Omental fat pad (tissue), 4 donors: ENCODE measurements at places on chromosomes 4 and X.

DNA sequence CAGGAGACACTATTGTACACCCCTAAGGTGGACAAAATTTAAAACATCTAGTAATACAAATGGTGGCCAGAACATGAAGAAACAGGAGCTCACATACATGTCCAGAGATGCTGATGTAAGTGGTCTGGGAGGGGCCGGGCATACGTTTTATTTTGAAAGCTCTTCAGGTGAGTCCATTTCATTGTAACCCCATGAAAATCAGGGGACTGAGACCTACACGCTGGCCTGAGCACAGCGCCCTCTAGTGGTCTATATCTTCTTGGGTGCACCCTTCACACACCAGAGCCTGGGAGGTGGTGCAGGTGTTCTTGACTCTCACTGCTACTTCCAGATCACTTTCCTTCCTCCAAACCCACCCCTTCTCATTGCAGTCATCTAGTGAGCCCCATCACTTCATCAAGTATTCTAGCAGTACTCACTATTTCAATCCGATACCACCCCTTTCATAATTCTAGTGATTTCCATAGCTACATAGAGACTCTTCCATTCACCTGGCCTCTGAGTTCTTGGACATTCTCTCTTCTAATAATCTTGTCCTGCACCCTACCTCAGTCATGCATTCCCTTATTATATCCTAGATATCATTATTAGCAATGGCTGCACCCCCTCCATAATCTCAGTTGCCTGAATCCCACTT, 4.3 kb upstream of the TLR6 start:
- no peak for DNase-seq

GRCh38 chrX:12701628-12702027, 89.6 kb upstream of the PRPS2 start:
- no peak for DNase-seq

GRCh38 chr4:6239968-6240367, 29.7 kb upstream of the WFS1 start:
- DNase-seq: no peak

GRCh38 chr4:89949782-89950387, 55.2 kb downstream of the MMRN1 start:
- no peak for DNase-seq
